ENCODE measurements at places on chromosomes 2 and 18.

- no peak for DNase-seq
These were observed 471.0 kb downstream of the STK39 start for GRCh38 chr2:167776359-167776758.

DNA sequence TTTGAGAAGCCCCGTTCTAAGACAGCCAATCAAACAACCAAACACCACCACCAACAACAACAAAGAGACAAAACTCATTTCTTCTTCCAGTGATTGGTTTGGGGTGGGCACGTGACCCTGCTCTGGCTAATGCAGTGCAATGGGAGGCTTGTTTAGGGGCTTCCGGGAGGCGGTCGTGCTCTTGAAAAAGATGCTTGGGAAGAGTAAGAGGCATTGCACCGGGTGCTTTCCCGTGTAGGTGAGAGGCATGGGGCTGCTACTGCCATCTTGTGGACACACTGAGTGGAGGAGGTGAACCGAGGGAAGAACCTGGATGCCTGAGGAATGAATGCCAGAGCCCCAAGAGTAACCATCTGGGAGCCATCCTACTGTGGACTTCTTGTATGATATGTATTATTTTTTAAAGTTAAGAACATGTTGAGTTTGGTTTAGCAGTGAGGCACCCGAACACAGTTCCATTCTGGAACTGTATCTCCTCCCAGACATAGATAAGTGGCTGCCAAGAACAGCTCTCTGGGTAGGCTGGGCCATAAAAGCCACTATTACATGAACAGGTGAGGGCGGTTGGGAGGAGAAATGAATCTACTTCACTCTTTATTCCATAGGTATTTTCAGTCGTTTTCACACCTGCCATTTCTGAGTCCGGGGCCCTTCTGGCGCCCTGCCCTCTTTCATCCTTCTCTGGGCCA is 19.1 kb upstream of the ARHGAP25 start:
- peak; percentile 94 for DNase-seq

DNA sequence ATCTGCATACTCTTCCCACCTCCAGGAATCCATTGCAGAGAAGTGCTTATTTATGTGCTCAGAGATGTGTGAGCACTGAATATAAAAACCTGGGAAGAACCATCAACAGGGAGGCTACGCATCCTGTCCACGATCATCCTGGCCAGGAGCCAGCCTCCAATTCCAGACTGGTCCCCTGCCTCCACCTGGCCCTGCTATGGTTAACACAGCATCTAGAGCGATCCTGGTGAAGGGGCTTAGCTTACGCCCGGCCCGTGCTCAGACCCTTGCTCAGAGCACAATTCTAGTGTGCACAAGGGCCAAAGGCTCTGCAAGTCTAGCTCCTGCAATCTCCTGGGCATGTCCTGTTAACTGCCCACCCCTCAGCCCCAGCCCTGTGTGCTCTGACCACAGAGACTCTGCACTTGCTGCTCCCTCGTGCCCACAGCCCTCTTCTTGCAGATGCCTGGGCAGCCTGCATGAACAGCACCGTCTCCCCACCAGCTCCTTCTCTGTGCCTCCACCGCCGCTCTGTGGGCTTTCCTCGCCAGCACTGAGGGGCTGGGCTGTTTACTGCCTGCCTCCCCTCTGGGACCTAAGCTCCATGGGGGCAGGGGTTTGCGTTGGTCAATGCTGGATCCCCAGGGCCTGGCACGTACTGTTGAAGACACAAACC is 6.5 kb downstream of the PER2 start:
- no peak for DNase-seq

- DNase-seq: no peak
These were observed 533.7 kb upstream of the CHAC2 start for GRCh38 chr2:53233759-53234547.

DNA sequence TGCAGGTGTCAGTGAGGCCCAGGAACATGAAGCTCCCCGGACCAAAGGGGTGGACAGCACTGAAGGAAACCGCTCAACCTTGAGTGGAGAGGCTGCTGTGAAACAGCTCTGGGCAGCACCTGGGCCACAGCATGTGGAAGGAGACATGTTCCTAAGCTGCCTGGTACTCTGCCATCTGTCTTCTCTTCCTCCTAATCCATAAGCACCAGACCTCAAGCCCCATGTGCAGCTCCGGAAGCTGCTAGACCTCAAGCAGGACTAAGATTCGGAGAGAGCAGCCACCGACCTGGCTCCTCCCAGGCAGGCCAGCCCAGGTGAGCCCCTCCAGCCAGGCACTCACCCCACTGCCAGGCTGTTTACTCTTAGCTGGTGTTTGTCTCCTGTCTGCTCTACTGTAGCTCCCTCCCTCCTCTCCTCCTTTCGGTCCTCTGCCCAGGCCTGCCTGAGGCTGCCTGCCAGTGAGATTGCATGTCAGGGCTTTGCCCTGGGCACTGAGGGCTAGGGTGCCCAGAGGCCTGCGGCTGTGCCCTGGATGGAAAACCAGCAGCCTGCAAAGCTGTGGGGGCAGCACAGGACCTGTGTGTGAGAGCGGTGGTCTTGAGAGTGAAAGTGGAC is 53.7 kb downstream of the BCL11A start:
- no peak for DNase-seq

DNA sequence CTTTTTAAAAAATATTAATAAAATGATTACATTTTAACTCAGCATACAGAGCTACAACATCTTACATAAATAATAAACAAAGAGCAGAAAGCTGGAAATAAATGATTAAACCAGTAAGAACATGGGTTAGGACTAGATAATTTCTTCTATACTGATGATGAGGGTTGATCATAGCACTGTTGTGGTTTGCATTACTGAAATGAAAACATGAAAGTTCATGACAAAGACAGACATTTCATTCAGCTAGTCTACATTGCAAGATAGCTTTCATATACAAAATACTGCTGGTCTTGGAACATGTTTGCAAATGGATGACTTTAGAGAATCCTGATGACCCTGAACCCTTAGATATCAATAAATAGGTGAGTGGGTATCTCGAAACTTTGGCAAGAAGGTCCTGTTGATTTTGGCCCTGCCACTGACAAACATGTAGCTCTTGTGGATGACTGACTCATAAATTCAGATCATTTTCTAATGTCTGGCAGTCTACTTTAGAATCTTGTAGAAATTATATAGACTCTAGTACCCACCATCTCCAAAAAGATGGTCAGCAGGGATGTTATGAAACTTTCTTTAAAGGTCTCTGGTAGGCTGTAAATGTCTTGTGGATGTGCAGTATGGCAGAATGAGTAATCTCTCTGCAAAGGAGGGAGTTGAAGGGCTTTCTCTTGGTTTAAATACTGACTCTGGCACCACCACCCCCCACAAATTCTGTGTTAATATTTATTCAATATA is 15.5 kb upstream of the CDC42EP3 start:
- DNase-seq: no peak

GRCh38 chr2:134446383-134447017 is 192.6 kb downstream of the MGAT5 start:
- no peak for DNase-seq

- no peak for DNase-seq
These were observed 245.7 kb upstream of the RND3 start for GRCh38 chr2:150733051-150733618.

GRCh38 chr2:69811591-69811990 is 17.9 kb upstream of the GMCL1 start:
- DNase-seq: no peak

DNA sequence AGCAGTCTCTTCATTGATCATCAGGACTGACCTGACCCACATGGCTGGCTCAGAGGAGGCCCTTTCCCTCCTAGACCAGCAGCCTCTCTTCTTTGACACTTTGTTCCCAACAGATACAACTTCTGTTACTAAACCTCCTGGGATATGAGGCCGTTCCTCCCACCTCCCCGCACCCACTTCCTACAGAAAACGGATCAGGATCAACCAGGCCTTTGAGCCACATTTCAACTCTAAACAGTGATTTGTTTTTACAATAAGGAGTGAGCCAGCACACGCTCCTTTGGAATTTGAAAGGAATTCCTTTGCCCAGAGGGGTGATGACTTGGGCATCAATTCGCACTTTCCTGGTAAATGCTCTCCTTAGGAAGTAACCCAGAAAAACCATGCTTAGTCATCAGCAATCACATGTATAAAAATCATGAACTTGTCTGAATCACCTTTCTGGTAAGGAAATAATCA is 180.4 kb downstream of the FAM124B start:
- DNase-seq: no peak

Measured in NAMALWA (cell line).